ENCODE measurements at places on chromosomes 7 and 10.

- DNase-seq, result no peak
Observed at GRCh38 chr7:98084631-98085030, 22.0 kb upstream of the LMTK2 start.

- no peak for DNase-seq
Observed at GRCh38 chr7:30255064-30255769, 29.2 kb upstream of the ZNRF2 start.

DNA sequence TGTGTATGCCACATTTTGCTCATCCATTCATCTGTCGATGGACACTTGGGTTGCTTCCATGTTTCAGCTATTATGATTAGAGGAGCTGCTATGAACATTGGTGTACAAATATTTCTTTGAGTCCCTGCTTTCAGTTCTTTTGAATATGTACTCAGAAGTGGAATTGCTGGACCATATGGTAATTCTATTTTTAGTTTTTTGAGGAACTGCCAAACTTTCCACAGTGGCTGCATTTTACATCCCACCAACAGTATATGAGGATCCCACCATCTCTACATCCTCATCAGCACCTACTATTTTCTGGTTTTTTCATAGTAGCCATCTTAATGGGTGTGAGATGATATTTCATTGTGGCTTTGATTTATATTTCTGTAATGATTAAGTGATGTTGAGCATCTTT, 44.7 kb upstream of the ZMIZ2 start:
- DNase-seq, result no peak

DNA sequence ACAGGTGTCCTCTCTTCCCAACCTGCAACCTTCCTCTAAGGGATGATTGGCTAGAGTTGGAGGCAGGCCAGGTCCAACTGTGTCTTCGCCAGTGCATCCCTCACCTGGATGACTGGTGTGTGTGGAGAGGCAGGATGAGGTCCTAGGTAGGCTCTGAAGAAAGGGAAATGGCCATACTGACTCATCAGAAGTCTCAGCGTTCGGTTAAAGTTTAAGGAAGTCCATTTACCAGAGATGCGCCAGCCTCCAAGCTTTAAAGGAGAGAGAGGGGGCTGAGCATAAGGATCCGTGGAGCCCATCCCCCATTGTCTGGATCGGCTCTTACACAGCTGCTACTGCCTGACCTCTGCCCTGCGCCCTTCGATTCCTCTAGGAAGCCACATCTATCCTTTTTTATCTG, 4.4 kb downstream of the KEL start:
- no peak for DNase-seq

DNA sequence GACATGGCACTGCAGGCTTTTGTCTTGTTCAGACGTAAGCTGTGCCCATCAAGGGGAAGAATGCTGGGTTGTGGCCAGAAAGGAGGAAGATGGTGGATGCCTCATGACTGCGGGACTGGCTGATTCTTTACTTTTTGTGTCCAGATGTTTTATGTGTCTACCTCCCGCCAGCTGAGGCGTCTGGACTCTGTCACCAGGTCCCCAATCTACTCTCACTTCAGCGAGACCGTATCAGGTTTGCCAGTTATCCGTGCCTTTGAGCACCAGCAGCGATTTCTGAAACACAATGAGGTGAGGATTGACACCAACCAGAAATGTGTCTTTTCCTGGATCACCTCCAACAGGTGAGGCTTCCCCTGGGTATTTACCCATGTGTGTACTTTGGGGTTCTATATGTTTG, 53.5 kb downstream of the ABCC2 start:
- DNase-seq, result no peak

DNA sequence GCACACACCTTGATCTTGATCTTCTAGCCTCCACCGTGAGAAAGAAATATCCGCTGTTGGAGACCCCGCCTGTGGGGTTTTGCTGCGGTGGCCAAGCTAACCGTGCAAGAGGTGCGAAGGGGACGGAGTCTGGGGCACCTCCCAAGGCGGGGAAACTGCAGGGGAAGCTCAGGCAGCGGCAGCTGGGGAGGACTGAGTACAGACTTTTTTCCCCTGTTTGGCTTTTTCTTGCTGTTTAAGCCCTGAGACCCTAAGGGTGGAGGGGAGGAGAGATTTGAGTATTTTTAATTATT, 108.0 kb downstream of the DNAJB6 start:
- no peak for DNase-seq

DNA sequence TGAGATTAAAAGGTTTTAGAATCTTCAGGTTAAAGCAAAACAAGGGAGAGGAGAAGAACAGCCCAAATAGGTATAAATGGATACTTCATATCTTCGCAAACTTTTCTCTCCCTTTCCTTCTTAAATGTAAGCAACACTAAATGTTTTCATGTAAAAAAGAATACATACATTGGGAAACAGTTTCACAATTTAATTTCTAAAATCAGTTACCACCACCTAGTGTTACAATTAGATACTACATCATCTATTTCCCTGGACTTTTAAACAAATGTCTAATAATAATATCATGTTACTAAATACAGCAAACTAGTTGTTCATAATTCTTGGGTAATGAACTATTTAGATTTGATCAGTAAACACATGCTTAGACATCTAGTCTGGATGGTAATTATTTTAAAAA, 35.8 kb downstream of the MINDY3 start:
- no peak for DNase-seq

DNA sequence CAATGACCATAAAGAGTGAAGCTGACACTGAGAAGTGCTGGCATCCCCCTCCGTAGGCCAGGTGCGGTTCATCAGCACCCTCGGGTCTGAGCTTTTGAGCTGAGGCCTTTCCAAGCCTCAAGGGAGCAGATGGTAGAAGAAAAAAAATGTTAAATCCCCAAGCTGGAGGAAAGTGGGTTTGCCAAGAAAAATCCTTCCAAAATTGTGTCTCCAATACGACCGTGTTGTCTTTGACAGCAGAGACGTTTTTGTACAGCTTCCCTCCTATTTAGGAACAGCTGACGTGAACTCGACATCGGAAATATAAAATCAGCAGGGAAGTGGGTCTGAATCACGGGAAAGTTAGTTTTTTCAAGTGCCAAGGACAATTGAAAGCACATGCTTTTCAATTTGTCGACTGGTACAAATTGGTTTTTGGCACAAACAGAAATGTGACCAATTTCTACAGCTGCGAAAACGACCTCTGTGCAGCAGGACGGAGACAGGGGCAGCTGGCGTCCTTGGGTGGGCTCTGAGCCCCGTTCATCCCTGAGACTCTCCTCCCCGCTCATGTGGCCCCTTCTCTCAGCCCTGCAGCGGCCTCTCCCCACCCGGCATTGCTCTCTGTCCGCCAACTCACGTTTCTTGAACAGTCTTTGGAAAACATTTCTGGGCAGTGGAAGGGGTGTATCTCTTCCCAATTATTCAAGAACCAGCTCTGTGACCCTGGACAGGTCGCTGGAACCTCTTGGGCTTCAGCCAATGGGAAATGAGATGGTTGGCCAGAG, 89.9 kb downstream of the PAXIP1 start:
- no peak for DNase-seq

GRCh38 chr10:118216020-118216419, 126.1 kb downstream of the FAM204A start:
- DNase-seq, result no peak

DNA sequence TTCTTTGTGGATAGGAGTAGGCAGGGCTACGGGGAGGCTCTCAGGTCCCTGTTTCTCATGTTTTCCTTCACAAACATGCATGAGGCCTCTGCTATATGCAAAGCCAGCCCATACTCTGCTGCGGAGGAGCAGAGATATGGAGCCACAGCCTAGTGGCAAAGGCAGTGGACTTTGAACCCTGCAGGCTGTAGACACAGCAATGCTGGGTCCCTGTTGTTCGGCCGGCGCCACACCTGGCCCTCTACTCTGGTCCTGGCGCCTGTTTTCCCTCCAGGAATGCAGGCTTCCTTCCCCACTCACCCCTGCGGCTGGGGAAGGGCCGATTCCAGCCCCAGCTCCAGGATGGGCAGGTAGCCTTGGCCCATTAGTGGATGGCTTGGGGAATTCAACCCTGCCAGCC, 11.5 kb downstream of the CLRN3 start:
- no peak for DNase-seq

GRCh38 chr7:29167721-29168120, 21.4 kb upstream of the CPVL start:
- no peak for DNase-seq

DNA sequence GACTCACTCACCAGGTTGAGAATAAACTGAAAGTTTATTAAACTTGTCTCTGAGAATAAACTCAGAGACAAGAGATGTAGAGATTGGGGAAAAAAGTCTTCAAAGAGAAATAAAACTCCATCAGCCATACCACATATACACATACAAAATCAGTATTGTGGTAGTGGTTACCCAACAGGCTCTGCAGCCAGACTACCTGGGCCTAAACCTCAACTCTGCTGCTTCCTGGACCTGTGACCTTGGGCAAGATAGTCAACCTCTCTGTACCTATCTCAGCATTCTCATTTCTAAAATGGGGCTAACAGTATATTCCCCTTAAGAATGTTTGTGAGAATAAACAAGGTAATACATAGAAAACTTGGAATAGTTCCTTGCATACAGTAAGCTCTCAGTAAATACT, 15.3 kb downstream of the TPK1 start:
- DNase-seq, result no peak

- no peak for DNase-seq
Observed at GRCh38 chr7:65269150-65269856, 104.4 kb upstream of the ZNF92 start.

DNA sequence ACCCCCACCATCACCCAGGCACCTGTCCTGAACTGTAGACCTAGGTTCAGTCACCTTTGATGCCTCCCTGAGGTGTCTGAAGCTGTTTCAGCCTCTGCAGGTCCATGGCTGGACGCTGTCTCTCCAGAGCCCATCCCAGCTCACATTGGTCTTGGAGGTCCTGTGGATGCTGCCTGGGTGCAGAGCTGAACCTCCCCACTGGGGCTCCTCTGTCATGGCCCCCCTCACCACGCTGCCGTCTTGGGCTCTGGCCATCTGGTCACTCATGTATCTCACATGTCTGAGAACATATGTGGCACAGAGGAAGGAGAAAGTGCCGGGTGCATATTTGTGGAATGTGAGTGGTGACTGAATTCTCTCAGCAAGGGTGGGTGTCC, 108.9 kb downstream of the NKX6-2 start:
- DNase-seq, result no peak

DNA sequence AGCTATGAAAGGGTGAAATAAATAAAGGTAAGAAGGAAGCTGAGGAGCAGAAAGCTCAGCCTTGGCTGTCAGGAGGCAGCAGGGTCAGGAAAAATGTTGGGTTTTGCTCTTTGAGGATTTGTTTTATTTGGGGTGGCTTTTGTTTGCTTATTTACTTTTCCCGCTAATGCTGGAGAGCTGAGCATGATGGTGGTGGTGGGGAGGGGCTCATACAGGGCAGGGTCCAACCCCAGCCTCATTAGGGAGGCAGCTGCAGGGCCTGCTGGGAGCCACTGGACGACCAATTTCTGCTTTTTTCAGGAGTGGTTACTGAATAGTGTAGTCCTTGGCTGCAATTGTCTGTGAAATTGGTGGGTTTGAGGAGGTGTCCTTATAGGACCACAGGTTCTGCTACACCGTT, 36.3 kb downstream of the CCM2 start:
- no peak for DNase-seq

- no peak for DNase-seq
Observed at GRCh38 chr7:82211333-82211732, 232.2 kb downstream of the CACNA2D1 start.

GRCh38 chr10:27188259-27188658, 33.1 kb downstream of the MASTL start:
- DNase-seq, result no peak

DNA sequence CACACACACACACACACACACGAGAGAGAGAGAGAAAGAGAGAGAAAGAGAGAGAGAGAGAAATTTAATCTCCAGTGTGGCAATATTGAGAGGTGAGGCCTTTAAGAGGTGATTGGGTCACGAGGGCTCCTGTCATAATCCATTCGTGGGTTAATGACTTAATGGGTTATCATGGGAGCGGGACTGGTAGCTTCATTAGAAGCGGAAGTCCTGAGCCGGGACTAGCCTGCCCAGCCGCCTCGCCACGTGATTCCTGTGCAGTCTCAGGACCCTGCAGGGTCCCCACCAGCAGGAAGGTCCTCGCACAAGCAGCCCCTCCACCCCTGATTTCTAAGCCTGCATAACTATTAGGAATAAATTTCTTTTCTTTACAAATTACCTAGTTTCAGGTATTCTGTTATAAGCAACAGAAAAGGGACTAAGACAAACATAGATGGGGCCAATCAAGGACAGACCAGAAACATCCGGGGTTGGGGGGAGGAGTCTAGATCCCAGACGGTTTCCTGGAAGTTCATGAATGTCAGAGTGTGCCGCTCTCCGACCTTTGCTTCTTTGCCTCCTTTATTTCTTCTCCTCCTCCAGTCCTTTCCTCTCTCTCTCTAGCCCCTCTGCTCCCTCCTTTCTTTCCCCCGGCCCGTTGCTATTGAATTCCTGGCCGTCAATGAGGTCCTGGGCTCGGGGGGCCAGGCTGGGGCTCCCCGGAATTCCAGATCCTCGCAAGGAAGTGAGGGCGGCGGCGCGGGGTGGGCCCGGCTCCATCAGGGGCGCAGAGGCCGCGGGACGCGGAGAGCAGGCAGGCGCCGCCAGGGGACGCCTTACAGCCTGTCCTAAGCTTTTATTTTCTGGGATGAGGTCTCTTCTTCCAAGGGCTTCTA, 146.8 kb downstream of the CYP26A1 start:
- no peak for DNase-seq

DNA sequence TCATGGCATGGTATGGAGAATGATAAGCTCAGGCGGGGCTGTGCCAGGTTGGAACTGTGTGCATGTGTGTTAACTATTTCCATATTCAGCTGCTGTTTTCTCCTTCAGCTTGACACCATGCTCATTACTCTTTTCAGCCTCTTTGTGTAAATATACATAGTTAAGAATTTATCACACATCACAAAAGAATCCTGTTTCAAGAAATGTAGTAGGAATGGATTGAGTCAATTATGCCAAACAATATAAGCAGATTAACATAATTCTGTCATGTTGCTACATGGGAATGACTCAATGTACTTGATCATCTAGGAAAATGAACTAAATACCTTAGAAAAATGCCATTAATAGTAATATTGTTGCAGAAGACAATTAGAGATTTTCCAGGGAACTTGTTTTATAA, 687.4 kb downstream of the PARD3 start:
- no peak for DNase-seq

GRCh38 chr7:12764458-12764891, 77.0 kb downstream of the ARL4A start:
- no peak for DNase-seq

DNA sequence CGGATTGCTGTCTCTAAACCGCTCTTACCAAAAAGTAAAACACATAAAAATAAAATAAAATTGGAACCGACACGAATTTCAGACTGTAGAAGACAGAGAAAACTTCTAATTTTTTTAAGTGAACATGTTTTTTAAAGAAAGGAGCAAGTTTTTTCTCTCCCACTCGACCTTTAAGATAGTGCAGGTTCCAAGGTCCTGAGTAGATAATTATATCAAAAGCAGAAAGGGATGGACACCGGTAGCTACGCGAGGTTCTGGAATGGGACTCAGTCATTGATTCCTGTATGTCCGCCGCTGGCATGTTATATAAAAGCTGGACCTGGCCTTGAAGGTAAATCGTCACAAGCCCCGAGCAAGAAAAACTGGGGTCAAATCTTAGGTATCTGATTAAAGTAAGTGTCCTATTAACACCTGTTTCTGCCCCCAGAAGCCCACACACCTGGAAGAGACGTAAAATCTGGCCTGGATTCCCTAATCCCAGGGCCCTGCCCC, 462 bp upstream of the CISD1 start:
- DNase-seq, result no peak

Measured in effector memory CD4-positive, alpha-beta T cell (primary cell).